Gastrocnemius medialis (tissue), 4 donors: ENCODE measurements at places on chromosomes 6 and 20. TPM values are rescaled to one million over a fixed set of nuclear protein-coding genes. Genes with fewer than 3 reads are reported as not detected.

The NKX2-2 gene
- not detected for total RNA-seq

The NRSN1 gene
- total RNA-seq, result not detected

GRCh38 chr6:27867051-27867944, 44.9 kb downstream of the OR2B2 start:
- no peak for DNase-seq

DNA sequence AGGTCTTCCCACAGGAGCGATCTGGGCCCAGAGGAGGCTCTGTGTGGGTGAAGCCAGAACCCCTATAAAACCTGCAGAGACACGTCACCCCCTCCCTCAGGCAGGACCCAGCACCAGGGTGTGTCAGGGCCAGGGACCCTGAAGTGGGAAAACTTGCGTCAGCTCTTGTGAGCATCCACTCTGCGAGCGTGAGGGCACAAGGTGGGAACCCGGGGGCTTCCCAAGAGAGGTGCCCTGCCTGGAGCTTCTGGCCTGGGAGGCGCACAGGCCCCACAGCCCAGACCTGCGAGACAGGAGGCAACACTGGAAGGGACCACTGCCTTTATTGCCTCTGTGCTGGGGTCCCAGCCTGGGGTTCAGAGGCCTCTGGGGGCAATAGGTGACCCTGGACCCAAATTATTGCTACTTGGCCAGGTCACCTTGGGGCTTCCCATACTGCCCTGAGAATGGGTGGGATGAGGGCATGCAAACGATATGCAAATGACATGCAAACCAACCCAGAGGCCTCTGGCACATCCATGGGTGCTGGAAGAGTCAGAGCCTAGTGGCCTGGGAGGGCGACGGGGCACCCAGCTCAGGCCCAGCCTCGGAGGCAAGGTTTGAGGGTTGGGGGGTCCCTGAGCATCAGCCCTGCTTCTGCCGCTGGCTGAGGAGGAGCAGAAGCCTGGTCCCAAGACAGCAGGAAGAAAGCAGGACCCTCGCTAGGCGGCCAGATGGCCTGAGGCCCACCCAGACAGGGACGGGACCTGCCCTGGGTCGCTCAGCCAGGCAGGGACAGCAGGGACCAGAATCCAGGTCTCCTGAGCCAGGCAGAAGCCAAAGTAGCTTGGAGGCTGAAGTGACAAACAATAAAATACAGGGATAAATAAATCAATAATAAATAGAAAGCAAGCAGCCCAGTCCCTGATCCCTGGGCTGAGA, 5.1 kb upstream of the C20orf144 start:
- DNase-seq, result no peak

DNA sequence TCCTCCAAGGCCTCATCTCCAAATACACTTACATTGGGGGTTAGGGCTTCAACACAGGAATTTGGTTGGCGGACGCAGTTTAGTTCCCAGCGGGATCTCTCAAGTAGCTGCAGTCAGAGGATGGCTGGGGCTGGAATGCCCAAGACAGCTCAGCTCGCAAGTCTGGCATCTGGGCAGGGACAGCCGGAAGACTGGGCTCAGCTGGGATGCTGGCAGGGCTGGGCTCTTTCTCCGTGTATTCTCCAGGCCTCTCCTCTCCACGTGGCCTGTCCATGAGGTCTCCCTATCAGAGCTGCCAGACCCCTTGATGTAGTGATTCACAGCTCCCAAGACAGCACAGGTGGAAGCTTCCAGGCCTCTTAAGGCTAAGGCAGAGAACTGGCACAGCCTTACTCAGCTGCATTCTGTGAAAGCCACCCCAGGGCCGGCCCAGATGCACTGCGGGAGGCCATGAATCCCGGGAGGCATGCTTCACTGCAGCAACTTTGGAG, 5.0 kb downstream of the FGD2 start:
- no peak for DNase-seq
